NCI-H774 (cell line): ENCODE measurements at places on chromosomes 7 and 10.
A peak's percentile ranks its signal among the peaks of the same experiment; 100 is the strongest.

GRCh38 chr10:74968667-74969061 is 142.3 kb downstream of the KAT6B start:
- DNase-seq, result no peak

GRCh38 chr7:3302681-3303320 is 1.7 kb downstream of the SDK1 start:
- no peak for DNase-seq

- no peak for DNase-seq
Observed at GRCh38 chr7:158133057-158133456, 454.6 kb downstream of the PTPRN2 start.

- no peak for DNase-seq
Observed at GRCh38 chr10:35720366-35720765, 78.3 kb upstream of the FZD8 start.

DNA sequence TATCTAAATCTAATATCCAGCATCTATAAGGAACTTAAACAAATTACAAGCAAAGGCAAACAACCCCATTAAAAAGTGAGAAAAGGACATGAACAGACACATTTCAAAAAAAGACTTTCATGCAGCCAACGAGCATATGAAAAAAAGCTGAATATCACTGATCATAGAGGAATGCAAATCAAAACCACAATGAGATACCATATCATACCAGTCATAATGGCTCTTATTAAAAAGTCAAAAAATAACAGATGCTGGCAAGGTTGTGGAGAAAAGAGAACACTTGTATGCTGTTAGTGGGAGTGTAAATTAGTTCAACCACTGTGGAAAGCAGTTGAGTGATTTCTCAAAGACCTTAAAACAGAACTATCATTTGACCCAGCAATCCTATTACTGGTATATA is 334.4 kb upstream of the CACNA2D1 start:
- no peak for DNase-seq

GRCh38 chr7:132683896-132684690 is 107.8 kb upstream of the PLXNA4 start:
- no peak for DNase-seq

GRCh38 chr10:6109444-6109775 is 20.6 kb downstream of the RBM17 start:
- DNase-seq, result no peak

GRCh38 chr10:68109331-68109730 is at the start of gene MYPN:
TSS of gene MYPN (plus strand) at chr10:68109488. CDS start at chr10:68121439, 11,951 bp downstream.
- no peak for DNase-seq

GRCh38 chr10:30188556-30189237 is 129.3 kb upstream of the JCAD start:
- no peak for DNase-seq

GRCh38 chr7:98126311-98127142 is 19.9 kb downstream of the LMTK2 start:
- no peak for DNase-seq

- no peak for DNase-seq
Observed at GRCh38 chr7:30428246-30429155, 50.1 kb downstream of the NOD1 start.

GRCh38 chr10:51747216-51747615 is 47.8 kb upstream of the CSTF2T start:
- no peak for DNase-seq

GRCh38 chr7:6619961-6620360 is 4.6 kb downstream of the ZNF853 start:
- no peak for DNase-seq

- DNase-seq, result no peak
Observed at GRCh38 chr7:31825576-31825975, 138.6 kb downstream of the PPP1R17 start.

DNA sequence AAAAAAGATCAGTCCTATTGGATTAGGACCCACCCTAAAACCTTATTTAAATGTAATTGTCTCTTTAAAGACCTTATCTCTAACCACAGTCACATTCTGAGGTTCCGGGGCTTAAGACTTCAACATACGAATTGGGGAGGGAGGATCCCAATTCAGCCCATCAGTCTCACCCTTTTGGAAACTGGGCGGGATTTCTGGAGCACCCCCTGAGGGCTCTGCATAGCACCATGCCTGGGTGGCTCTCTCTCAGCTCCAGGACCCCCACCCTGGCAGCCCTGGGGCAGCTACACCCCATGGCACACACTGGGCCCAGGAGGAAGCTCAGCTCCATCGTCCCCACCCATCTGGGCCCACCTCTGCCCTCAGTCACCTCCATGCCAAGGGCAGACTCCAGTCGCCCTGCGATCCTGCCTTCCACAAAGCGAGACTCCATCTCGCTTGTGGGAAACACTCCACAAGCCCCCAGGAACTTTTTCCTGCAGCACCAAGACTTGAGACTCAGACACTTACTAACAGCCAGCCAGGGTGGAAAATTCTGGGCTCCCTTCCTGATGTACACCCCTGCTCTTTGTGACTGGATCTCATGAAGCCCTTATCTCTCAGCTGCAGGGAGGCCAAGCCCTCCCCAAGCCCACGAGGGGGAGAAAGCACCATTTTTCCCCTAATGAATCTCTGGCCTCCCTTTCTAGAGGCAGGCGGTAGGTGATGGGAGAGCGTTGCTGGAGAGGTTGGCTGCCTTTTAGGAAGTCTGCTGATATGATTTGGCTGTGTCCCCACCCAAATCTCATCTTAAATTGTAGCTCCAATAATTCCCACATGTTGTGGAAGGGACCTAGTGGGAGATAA is 90.8 kb upstream of the KDM7A start:
- DNase-seq, result no peak

DNA sequence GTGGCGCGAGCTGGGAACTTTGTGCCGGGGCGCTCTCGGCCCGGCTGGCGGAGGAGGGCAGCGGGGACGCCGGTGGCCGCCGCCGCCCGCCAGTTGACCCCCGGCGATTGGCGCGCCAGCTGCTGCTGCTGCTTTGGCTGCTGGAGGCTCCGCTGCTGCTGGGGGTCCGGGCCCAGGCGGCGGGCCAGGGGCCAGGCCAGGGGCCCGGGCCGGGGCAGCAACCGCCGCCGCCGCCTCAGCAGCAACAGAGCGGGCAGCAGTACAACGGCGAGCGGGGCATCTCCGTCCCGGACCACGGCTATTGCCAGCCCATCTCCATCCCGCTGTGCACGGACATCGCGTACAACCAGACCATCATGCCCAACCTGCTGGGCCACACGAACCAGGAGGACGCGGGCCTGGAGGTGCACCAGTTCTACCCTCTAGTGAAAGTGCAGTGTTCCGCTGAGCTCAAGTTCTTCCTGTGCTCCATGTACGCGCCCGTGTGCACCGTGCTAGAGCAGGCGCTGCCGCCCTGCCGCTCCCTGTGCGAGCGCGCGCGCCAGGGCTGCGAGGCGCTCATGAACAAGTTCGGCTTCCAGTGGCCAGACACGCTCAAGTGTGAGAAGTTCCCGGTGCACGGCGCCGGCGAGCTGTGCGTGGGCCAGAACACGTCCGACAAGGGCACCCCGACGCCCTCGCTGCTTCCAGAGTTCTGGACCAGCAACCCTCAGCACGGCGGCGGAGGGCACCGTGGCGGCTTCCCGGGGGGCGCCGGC is 870 bp downstream of the FZD1 start:
- DNase-seq, result peak; percentile 44

- no peak for DNase-seq
Observed at GRCh38 chr7:10475940-10476641, 497.6 kb upstream of the PHF14 start.

- DNase-seq, result no peak
Observed at GRCh38 chr10:22573820-22574569, 140.4 kb downstream of the PIP4K2A start.

GRCh38 chr10:87064651-87065050 is 30.0 kb downstream of the GLUD1 start:
- no peak for DNase-seq

DNA sequence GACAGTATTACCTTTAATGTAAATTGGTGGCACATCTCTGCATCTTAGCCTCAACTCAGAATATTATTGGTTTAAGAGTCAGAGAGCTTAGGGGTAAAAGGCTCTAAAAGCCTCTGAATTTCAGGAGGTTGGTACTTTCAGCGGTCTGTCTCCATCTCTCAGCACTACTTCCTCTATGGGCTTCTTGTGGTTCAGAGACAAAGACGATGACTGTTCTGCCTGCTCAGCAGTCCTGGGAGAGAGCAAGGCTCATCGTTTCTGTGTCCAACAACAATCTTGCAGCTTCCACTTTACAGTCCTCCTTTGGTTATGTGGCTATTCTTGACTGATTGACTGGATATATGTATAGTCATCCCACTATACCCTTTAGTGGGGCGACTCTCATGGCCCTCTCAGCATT is 394.7 kb downstream of the AUTS2 start:
- DNase-seq, result no peak

- DNase-seq, result no peak
Observed at GRCh38 chr7:93948106-93948505, 26.6 kb downstream of the GNG11 start.

GRCh38 chr10:67665491-67665890 is 30.5 kb downstream of the CTNNA3 start:
- no peak for DNase-seq

GRCh38 chr10:1642600-1643160 is 94.6 kb downstream of the ADARB2 start:
- no peak for DNase-seq

- no peak for DNase-seq
Observed at GRCh38 chr7:17638727-17639126, 301.6 kb downstream of the SNX13 start.

GRCh38 chr7:133973710-133974109 is 153.4 kb upstream of the LRGUK start:
- DNase-seq, result no peak

DNA sequence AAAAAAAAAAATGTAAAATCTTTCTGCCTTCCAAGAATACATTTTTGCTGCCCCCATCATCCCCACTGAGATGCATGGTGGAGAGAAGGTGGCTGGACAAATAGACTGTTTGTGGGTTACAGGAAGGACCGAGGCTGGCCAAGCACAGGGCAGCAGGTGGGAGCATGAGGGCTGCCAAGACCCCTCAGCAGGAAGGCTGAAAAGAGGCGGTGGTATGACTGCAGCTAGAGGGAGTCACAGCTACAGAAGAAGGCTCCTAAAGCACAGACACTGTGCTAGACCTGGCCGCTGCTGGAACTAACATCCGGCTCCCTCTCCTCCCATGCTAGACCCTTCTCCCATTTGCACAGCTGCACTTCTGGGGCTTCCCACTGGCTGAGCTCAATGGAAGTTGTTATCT is 289.6 kb downstream of the TCERG1L start:
- DNase-seq, result no peak

DNA sequence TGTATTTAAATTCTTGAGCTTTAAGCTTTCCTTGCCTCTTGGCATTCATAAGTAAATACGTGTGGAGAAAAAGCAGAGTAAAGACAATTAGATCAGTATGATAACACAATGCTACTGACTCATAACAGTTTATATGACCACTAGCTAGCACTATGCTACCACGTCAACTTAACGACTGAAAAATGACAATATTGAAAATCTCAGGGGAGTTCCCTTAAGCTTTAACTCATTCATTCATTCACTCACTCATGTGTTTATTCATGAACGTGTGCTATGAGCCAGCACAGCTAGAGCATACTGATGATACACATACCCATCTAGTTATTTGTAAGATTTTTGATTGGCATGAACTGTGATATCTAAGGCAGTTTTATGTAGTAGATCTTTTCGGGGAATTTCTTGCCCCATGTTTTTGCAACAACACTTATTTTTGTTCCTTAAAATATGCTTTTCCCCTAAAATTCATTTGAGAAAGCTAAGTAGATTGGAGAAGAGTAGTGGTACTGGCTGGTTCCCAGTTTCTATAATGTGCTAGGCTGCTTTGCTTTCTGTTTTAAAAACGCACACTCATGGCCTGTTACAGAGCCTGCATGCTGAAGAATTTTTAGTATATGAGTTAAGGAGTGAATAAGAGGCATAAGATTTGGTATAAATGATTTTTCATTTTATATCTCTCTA is 57.4 kb upstream of the ACBD5 start:
- DNase-seq, result no peak

- no peak for DNase-seq
Observed at GRCh38 chr10:131128731-131129130, 182.8 kb downstream of the TCERG1L start.

- peak; percentile 47 for DNase-seq
Observed at GRCh38 chr7:18345641-18346234, 149.8 kb upstream of the HDAC9 start.

DNA sequence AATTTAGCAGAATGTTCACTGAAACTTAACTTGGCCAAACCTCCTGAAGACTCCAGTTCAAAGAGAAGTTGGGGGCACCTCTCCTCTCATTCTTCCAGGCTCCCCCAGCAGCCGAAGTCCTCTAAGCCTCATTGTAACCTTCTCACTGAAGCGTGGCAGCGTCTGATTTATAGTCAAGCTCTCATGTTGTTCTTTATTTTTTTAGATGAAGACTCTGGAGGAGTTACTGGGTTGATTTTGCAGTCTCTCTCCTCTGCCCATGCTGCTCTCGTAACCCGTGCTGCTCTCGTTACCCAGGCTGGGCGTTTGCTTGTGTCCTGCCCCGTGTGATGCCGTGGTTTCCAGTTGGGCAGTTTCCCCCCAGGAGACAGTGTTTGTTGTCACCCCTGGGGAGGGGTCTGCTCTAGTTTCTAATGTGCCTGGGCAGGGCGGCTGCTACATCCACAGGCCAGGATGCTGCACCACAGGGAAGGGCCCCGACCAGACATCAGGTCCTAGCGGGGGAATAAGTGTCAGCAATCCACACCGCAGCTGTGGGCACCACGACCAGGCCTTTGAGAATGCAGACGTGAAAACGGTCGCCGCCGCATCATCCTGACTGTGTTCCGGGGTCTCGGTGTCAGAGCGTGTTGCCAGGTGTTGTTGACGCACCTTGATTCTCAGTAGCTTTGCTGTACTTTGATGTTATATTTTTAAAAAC is 65.2 kb downstream of the WDR37 start:
- no peak for DNase-seq

DNA sequence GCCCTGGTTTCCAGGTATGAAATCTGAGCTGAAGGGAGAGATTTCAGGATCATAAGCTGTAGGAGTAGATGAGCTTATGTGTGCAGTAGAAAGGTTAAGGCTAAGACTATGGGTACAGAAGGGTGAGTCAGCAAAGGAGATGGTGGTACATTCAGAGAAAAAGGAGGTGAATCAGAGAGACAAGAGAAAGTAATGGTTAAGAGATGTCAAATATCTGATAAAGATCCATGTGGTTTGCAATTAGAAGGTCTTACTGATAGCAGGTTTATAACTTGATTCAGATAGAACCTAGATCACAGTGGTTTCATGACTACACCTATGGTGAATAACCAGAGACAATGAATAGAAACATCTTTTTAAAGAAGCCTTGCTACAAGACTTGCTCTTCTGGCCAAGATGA is 4.5 kb upstream of the NPY start:
- DNase-seq, result no peak
